ENCODE measurements at places on chromosomes 3 and 15. TPM values are rescaled to one million over a fixed set of nuclear protein-coding genes. Genes with fewer than 3 reads are reported as not detected.

The PTX3 gene
- total RNA-seq, result 13.5 TPM

- DNase-seq, result no peak
Measured at GRCh38 chr15:38829086-38829485, 264.5 kb upstream of the RASGRP1 start.

- DNase-seq, result no peak
Measured at GRCh38 chr3:38343797-38344594, 2.6 kb upstream of the XYLB start.

DNA sequence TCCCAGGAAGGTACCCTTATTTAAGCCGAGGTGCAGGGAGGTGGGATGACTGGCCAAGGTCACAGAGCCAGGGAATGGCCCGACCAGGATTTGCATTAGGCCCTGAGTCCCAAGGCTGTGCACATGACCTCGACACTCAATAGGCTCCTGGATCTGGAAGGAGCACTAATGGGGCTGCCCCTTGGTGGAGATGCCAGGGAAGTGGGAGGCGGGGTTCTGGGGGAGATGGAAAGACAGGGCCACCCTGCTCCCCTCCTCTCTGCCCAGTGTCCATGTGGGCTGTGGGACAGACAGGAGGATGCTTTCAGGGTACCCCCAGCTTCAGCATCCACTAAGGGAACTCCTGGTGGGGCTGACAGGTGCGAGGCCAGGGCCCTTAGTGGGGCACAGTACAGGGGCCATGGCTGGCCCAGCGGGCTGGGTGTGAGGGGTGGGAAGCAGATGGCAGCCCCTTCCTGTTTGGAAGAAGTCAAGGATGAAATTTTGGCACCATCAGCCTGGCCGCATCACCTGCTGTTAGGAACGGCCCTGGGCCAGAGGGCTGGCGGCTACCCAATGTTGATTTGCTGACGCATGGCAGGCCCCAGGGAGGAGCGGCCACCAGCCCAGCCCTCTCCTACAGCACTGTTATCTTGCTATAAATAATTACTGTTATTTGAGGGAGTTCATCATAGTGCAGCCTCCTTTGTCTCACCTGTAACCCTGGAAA lies 37.3 kb downstream of the ATP2B2 start:
- peak; percentile 5 for DNase-seq

DNA sequence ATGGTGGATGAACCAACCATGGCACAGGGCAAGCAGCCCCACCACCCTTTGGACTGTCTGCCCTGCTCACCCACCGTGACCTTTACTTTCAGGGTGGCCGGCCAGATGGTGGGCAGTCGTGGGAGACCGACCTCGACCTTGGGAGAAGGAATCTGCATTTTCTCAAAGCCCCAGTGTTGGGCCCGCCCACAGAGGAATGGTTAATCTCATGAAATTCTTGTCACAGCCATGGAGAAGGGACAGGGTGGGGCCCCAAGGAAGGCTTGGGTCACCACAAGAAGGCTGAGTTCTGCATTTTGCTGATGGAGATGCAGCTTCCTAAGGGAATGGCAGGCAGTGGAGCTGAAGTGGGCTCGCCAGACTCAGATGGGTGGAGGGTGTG lies 2.9 kb downstream of the PLXND1 start:
- no peak for DNase-seq

DNA sequence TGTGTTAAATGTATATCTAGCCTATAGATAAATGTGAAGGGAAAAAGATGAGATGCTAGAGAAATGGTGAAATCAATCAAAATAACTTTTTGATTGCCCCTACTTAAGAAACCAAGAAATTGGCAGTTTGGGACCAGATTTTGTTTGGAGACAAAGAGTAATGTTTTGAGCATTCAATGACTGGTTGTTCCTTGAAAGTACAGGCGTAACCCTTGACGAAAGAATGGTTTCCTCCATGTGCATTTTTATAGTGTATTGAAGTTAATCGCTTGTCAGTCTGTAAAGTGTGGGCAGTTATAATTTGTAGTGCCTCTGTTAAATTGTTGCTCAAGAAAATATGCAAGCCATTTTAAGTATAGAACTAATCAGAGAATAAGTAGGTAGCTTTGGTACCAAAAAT lies 1.2 kb downstream of the KIF23 start:
- no peak for DNase-seq

All from body of pancreas (tissue), 4 donors.